ENCODE measurements at places on chromosomes 13 and 19.
A peak's percentile ranks its signal among the peaks of the same experiment; 100 is the strongest.

GRCh38 chr13:26719356-26719945 lies 41.1 kb downstream of the GPR12 start:
- DNase-seq: peak; percentile 83

DNA sequence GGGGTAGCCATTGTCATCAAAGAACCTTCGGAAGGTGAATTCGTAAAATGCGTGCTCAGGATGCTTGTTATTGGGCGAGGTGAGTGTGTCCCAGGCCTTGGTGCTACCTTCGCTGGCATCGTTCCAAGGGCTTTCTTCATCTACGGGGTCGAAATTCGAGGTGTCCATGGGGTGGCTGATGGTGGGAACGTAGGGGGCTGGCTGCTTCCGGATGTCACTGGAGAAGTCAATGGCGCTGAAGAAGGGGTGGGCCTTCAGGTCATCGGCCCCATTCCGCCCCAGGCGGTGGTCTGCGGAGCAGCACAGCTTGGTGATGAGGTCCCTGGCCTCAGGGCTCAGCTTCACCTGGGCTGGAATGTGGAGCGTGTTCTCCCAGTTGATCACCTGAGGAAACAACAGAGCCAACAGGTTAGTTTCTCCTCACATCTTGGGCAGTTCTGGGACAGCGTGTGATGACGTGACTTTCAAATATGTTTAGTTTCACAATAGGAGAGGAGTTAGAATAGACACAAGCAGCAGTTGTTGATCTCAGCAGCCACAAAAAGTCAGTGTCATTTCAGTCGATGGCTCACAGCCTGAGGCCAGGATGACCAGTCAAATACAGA lies 72.5 kb upstream of the XPO4 start:
- no peak for DNase-seq

GRCh38 chr19:38099966-38100365 lies 124.1 kb downstream of the DPF1 start:
- DNase-seq: no peak

DNA sequence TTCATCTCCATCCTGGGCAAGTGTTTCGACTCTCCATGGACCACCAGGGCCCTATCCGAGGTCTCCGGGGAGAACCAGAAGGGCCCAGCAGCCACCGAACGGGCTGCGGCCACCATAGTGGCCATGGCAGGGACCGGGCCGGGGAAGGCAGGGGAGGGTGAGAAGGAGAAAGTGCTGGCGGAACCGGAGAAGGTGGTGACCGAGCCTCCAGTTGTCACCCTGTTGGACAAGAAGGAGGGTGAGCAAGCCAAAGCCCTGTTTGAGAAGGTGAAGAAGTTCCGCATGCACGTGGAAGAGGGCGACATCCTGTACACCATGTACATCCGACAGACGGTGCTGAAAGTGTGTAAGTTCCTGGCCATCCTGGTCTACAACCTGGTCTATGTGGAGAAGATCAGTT lies 4.7 kb upstream of the MAP2K7 start:
- DNase-seq: no peak

DNA sequence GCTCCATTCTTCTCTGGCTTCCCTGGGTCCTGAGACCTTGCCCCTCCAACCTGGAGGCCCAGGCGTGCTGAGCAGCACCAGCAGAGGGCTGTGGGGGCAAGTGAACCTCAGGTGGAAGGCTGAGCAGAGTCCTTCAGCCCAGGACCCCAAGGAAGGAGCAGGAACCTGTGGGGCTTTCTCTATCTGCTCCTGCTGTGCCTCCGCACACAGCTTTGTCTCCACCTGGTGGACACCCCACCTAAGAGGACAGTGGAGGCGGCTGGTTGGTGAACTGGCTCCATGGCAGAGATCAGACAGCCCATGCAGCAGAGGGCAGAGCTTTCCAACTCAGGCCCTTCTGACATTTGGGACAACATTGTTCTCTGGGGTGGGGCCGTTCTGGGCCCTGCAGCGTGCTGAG lies 19.7 kb downstream of the ZFR2 start:
- no peak for DNase-seq

- no peak for DNase-seq
Measured at GRCh38 chr19:47260476-47260875, 4.2 kb downstream of the CCDC9 start.

DNA sequence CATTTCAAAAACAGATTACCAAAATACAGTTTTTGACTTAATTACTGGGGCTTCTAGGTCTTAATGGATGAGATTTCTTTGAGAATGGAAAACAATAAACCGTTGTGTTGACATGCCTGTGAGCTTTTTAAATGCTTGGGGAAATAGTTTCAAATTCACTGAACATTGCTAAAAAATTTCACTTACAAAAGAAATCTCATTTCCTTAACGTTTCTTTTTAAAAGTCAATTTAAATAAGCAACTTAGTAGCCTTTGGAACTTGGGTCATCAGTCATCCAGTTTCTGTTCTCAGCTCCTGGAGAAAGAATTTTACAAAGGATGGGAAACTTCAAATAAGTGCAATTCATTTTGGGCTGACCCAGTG lies 4.4 kb downstream of the ZC3H4 start:
- no peak for DNase-seq

GRCh38 chr19:4115050-4115817 lies 8.7 kb downstream of the MAP2K2 start:
- DNase-seq: no peak

- DNase-seq: no peak
Measured at GRCh38 chr13:113507505-113508345, 17.2 kb upstream of the DCUN1D2 start.

DNA sequence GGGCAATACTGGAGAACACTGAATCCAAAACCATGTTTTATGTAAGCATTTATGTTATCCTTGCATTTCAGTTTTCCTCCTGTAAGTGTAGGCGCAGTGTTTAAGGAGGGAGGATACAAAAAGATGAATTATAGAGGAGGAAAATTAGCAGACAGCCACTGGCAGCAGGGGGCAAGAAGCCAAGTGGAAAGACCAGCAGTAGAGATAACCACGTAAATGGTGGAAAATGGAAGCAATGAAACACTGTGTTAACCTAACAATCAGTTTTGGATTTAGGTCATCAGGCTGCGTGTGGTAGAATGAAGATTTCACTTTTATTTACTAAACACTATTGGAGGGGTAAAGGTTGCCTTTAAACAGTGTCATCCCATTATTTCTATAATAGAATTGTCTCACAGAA lies 447.3 kb downstream of the GPC6 start:
- no peak for DNase-seq

DNA sequence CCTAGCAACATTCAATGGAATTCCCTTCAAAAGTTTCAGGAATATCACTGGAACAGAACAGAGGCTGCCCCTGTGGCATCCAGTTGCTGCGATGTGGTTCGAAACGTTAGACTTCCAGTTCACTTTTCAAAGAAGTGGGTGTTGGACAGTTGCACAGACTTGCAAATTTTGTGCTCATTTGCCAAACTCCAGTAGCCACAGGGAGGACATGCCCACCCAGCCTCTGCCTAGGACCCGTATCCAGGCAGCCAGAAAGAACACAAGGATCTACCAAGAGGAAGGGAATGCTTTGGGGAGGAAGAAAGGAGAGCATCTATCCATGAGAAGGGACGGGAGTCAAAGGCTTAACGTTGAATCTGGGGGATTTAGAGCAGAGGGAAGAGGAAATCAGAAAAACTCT lies at the start of gene METTL21C:
METTL21C (minus strand) TSS at position 108 of the 400 bp plus-strand sequence. CDS start 546 bp downstream, outside the sequence.
- DNase-seq: no peak

DNA sequence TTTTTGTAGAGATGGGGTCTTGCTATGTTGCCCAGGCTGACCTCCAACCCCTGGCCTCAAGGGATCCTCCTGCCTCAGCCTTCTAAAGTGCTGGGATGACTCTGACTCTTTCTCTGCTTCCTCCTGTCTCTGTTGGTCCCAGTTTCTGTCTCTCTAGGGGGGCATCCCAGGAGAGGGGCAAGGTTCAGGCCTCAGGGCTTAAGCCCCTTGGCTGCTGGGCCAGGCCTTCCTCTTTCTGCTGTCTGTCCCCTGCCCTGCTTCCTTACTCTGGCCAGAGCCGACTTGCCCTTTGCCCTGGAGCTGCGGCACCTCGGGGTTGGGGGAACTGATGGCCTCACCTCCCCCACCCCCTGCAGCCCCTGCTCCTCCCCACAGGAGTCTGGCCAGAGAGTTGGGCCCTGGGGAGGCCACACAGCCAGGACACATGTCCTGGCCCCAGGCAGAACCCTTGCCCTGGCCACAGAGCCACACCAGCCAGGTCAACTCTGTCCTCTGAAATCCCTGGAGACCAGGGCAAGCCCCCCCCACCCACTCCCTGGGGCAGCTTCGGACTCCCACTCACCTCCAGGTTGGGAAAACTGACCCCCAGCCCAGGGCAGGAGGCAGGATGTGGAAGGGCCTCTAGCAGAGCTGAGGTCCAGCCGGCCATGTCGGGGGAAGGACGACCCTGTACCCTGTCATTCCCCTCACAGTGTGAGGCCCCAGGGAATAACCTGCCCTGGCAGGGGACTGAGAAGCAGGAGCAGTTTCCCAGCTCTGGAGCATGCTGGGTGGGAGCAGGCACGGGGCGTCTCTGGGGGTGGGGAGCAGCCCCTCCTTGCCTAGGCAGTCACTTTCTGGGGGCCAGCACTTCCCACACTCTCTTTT lies 23.7 kb downstream of the CEBPA start:
- DNase-seq: no peak

DNA sequence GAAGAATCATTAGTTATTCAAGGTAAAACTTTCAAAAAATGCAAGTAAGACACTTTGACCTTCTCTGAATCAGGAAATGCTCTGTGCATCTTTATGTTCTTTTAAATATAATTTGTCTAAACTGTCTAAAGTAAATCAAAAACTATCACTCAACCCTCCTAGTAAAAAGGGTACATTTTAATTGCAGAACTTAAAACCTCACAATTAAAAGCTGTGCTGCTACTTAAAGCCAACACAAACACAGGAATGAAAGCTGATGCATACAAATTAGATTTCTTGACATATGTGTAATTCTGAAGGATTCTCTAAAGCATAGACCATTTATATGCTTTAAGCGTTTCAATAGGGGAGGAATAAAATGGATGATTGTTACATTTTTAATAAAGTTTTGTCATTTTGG lies 58.3 kb downstream of the DACH1 start:
- DNase-seq: no peak

DNA sequence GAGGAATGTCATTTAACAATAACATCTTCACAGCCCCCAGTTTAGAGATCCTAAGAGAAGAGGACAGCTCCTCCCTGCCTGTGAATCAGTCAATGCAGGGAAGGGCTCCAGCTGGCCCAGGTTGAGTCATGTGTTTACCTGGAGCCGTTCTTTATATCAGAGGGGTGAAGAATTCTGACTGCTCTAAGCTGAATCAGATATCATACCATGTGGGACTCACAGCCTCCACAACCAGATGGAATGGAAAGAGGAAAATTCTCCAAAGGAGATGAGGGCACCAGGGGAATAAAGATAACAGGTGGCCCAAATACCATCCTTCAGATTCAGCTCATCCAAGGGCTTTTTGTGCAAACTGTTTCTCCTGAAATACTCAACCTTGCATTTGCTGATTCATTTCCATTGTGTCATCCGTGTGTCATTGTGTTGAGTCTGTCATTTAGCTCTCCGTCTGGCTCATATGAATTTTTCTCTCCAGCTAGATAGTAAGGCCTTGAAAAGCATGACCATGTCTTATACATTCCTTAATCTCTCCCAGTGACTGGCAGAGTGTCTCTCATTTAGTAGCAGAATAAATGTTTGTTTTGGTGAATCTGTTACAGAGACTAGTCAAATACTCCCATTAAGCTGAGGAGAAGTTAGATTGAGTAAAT lies 217.9 kb downstream of the RFC3 start:
- no peak for DNase-seq

- no peak for DNase-seq
Measured at GRCh38 chr19:53553156-53553555, 15.2 kb downstream of the ZNF331 start.

- no peak for DNase-seq
Measured at GRCh38 chr13:98619556-98619955, 42.6 kb upstream of the STK24 start.

DNA sequence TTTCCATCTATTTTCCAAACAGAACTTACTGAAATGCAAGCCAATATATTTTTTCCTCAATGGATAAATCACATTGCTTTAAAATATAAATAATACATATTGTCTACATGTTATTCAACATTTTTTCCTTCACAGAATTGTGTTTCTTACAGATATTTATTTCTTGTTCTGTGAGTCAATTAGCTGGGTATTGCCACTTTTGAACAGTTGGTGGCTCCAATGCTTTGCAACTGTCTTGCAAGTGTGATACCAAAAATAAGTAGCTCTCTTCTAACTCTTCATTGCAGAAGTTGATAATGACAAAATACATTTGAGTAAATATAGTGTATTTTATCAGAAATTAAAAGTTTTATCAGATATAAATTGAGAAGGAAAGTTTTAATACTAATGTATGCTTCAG lies 17.1 kb upstream of the GPC5 start:
- DNase-seq: no peak

DNA sequence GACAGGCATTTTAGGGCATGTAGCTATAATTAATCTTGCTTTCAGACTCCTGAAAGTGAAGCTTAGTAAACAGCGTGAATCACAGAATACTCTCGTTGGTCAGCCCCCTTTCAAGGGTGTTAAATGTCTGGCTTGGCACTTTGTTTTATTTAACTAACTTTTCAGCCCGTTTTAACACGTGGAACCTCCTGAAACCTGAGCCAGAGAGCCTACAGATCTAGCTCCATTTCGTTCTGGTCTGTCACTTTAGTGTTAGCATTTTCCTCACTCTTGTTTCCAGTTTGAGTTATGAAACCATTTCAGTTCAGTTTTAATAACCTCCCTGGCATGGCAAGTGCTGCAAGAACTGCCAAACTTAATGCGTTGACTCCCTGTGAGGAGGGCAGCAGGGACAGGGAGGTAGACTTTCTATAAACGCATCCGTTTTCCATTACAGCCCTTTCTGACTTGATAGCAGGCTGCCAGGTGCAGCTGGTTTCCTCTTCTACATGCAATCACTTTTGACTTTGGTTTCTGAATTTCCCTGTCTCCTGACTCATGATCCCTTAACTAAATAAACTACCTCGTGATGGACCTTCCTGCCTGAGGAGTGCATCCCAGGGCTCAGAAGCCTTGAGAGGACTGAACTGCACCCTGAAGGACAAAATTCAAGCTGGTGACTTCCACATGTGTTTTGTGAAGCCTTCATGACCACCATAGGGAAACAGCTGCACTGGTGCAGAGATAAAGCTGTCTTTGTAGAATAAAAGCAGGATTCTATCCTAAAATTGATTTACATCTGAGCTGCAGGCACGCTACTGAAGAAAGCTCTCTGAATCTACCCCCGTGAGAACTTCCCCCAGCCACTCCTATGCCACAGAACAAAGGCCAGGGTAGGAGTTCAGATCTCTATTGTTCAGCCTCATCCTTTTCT lies 192.6 kb downstream of the DLEU7 start:
- no peak for DNase-seq

- DNase-seq: peak; percentile 28
Measured at GRCh38 chr19:45863840-45864628, at the start of gene FOXA3. TSS of gene FOXA3 (plus strand) at chr19:45864326. CDS start at chr19:45864457, 131 bp downstream.

DNA sequence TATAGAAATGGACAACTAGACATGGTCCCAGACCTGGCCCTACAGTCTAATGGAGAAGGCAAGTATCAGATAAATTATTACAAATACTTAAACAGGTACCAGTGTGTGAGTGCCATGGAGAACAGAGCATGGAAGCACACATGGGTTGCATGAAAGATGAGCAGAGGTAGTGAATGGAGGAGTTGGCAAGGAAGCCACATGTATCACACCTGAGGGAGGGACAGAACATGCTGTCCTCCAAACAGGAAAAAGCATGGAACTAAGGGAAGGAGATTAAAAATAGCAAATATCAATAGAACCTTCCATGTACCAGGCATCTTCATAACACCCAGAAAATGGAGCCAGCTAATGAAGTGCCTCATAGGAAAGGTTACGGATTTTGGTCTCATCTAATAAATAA lies 85.9 kb downstream of the SACS start:
- no peak for DNase-seq

GRCh38 chr19:39582891-39583625 lies 19.3 kb upstream of the LGALS13 start:
- no peak for DNase-seq

GRCh38 chr13:38530492-38530891 lies 156.4 kb upstream of the FREM2 start:
- peak; percentile 24 for DNase-seq

All from NCI-H2081 (cell line).